ENCODE measurements at places on chromosomes 1 and 21.

- no peak for DNase-seq
Observed at GRCh38 chr1:67193704-67194103, 27.4 kb downstream of the IL23R start.

GRCh38 chr1:220999872-221000863, 120.9 kb downstream of the HLX start:
- DNase-seq = peak; percentile 57

- no peak for DNase-seq
Observed at GRCh38 chr1:64173336-64173940, 30.0 kb upstream of the UBE2U start.

GRCh38 chr21:19029816-19030215, 626.2 kb upstream of the TMPRSS15 start:
- DNase-seq = no peak

DNA sequence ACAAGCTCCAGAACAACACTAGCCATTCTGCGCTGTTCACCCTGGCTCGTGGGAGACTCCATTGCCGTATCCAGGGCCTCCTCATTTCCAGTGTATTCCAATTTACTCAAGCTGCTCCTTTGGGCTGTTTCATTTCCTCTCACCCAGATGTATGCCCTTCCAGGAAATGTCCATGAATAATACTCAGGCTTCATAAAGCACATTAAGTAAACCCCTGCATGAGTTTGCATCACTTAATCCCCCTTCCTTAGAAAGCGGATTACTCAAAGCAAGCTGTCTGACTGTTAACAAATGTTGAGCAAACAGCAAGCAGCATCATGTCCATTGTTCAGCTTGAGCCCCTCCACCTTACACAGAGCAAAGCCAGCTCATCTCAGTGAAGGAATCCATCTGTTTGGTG, 403.6 kb upstream of the PBX1 start:
- DNase-seq = no peak

DNA sequence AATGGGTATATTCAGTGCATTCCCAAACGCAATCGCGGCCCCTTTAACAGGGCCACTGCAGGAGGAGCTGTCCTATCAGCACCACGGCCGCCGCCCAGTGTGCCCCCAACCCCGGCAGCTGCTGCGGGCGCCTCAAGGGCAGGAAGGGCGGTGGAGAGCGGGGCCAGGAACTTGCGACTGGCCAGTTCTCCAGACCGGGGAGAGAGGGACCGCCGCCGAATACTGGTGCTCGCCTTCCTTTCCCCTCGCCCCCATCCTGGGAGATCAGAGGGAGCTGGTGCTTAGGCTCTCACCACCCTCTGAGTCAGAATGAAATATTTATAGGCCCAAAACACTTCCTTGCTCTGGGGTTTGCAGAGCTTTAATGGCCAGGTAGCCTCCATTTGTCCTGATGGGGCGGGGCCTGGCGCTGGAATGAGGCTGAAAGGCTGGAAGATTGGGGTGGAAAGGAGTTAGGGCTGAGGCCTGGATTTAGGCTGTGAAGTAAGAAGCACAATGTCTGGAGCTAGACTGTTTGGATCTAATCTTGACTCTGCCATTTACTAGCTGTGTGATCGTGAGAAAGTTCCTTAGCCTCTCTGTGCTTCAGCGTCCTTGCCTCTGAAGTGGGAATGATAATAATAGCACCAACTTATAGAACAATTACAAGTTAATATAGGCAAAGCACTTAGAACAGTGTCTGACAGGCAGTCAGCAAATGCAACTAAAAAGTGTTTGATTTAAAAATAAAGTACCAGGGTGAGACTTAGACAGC, 75.5 kb downstream of the NAV1 start:
- no peak for DNase-seq

DNA sequence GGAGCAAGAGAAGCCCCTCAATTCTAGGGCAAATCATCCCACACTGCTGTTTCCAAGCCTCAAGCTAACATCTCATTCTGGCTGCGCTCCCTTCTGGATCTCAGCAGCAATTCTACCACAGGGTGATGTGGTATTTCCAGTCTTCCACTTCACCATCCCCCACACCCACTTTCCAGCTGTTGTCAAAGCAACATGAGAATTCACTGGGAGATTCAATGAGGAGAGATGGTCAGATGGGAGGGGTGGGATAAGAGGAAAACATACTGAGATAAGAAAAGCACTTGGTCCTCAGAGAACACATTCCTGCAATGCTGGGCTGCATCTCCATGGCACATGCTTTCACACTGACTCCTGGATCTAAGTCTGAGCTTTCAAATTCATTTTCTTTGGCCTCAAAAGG, 47.3 kb upstream of the LRRC52 start:
- no peak for DNase-seq

GRCh38 chr1:32539584-32540571, 651 bp downstream of the ZBTB8A start:
- DNase-seq = peak; percentile 30

- no peak for DNase-seq
Observed at GRCh38 chr1:33982419-33982818, 118.5 kb downstream of the HMGB4 start.

DNA sequence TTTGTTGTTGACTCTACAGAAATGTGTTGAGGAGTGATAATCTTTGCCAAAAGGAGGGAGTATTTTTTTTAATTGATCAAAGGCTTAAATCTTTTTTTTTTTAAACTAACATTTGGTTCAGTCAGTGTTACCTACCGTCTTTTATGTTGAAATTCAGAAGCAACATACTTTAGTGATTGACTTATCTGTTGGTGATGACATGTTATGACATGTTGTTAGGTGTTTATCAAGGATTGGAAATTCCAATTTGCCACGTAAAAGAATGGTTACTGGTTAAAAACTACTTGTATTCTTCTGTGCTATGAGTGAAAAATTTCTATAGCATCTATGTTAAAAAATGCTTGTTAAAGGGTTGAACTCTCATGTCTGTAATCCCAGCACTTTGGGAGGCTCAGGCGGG, 61.2 kb downstream of the DNM3 start:
- no peak for DNase-seq

DNA sequence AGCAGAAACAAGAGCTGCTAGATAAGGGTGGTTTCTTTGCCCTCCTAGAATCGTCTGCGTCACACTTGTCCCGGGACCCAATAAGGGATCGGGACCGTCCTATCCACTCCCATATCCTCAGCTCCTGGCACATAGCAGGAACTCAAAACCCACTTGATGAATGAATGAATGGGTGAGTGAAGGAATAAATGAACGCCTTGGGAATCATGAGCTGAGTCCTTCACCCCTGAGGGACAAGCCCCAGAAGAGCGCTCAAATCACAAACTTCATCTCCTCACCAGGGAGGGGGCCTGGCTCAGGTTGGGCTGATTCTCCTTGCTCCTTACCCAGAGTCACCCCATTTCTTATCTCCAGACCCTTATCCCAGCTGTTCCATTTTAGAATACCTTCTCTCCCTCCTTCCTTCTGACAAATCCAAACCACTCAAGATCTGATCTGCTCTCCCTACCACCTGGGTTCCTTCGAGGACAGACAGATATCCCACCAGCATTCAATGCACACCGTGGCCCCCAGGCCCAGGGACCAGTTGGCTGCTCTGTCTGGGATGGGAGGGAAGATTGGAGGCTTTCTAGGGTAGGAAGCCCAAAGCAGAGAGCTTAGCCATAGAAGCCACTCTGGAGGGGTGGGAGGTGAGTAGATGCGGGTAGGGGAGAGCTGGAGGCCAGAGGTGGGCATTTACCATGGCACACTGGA, 643 bp upstream of the MOB3C start:
- DNase-seq = no peak

DNA sequence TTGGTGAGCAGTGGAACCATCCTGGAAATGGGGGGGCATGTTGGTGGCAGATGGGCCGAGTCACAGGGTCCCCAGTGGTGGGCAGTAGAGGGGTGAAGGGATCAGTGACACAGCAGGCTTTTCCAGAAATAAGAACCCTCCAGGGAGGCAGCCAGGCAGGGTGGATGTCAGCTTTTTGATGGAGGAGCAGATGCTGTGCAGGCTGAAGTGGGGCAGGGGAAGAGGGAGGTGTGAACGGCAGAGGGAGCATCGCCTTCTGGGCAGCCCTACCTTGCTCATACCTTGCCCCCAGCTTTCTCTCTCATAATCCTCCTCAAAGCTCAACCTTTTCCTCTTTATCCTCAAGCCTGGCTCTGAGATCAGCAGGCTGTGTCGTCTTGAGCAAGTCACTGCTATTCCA, 131.8 kb upstream of the IPO9 start:
- no peak for DNase-seq

- DNase-seq = peak; percentile 86
Observed at GRCh38 chr1:23169727-23170335, 1.2 kb upstream of the LUZP1 start.

- no peak for DNase-seq
Observed at GRCh38 chr1:165254376-165254775, 102.1 kb downstream of the LMX1A start.

- no peak for DNase-seq
Observed at GRCh38 chr1:194215448-194215847, 1029.0 kb upstream of the B3GALT2 start.

DNA sequence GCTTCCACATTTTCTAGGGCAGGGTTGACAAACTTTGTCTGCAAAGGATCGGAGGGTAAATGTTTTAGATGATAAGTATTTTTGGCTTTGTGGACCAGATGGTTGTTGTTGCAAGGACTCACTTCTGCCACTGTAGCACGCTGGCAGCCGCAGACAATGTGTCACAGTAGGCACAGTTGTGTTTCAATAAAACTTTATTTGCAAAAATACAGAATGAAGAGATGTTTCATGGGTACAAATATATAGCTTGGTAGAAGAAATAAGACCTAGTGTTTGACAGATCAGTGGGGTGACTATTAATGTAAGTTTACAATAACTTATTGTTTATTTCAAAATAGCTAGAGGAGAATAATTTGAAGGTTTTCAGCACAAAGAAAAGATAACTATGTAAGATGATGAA, 127.8 kb downstream of the GRIK3 start:
- DNase-seq = no peak

DNA sequence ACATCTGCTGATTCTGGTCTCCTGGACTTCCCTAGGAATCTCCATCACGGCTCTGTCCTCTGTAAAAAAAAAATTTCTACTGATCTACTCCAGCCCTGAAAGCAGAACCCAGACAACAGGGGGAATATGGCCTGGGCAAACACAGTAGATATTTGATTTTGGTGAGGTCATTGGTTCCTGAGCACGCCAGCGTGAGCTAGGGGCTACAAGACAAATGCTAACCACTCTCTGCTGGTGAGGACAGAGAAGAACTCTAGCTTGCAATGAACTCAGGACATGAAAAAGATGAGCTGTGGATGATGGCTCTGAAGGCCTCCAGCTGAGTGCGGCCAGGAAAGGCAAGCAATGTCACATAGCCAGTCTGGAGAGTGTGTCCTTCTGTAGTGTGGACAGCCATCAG, 17.2 kb upstream of the FYB2 start:
- DNase-seq = no peak

DNA sequence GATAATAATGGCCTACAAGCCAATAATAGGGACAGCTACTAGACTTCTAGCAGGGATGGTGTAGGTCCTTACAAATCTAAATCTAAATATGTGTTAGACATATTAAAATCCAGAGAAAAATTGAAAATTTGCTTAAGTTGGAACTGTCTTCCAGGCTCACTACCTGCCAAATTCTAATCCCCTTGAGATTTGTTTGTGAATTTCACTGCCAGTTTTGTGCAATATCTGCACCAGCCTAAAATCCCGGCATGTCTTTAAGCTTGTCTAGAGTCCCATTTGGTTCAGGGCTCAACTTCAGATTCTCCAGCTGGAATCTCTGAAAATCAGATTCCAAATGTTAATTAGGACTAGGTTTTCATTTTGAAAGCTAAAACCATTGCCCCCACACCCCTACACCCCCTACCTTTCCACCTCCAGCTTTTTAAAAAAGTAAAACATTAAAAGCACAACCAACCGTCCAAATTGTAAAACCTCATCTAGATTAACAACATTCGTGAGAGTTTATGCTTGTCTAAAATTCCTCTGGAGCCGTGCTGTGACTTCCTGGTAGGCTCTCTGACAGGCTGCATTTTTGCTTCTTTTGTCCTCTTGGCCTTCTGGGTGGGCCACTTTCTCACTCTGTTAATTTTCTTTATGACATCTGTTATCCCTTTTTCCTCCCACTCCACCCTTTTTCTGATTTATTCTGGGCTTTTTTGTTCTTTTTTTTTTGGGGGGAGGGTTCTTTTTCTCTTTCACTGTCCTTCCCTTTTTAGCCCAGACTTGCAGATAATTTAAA, 348.7 kb downstream of the PAPPA2 start:
- DNase-seq = no peak

GRCh38 chr1:27889506-27889905, 17.2 kb downstream of the THEMIS2 start:
- no peak for DNase-seq

Data from Ammon's horn (tissue), 1 donor.